ENCODE measurements at places on chromosomes 7 and 10.

DNA sequence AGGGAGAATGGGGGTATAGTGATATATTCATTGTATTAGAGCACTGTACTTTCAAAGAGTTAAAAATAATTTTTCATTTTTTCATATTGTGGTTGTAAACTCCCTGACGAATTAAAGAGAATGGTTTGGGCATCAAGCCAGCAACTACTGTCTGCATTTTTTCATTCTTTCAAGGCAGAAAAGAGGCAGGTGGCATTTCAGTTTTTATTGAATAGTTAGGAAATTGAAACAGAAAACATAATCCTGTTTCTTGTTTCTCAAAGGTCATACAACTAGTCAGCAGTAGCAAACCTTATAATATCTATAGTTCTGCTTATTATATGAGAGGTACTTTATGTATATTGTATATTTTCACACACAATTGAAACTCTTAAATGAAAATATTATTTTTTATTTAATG, 303.9 kb upstream of the KCND2 start:
- DNase-seq, result no peak

GRCh38 chr7:126495001-126495400, 757.7 kb downstream of the GRM8 start:
- DNase-seq, result no peak

DNA sequence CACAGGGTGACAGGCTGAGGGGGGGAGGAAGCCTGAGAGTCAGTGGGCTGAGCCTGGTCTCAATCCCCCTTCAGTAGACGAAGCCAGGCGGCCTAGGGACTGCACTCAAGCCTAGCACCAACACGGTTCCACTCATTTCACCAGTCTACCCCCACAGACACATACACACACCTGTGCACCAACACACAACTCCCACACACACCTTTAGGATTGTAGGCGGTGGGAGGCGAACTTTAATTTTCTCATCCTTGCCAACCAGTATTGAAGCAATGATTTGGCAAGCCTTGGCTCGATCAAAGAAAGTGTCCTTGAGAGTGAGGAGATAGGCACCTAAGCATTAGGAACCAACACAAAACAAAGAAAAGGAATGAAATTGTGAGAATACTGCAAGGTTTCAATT, 19.7 kb downstream of the POLR3A start:
- no peak for DNase-seq

DNA sequence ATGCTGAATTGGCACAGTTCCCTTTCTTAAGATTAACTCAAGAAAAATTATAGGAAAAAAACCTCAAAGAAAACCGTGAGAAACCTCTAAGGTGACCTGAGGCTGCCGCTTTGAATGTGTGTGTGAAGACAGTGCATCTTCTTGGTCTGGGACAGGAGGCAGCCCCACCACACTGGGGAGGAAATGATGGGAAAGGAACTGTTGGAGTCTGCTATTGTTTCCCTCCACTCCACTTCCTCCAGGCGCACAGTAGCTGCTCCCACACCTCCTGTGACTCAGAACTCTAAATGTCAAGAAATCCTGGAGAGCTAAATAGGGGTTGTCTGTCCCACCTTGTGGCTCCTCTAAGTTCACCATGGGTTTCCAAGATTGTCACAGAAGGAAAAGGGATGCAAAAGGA, 179.4 kb downstream of the PDE1C start:
- DNase-seq, result no peak

- DNase-seq, result no peak
Observed at GRCh38 chr7:70032649-70033048, 434.4 kb downstream of the AUTS2 start.

GRCh38 chr10:260819-261429, 125.7 kb downstream of the ZMYND11 start:
- no peak for DNase-seq

DNA sequence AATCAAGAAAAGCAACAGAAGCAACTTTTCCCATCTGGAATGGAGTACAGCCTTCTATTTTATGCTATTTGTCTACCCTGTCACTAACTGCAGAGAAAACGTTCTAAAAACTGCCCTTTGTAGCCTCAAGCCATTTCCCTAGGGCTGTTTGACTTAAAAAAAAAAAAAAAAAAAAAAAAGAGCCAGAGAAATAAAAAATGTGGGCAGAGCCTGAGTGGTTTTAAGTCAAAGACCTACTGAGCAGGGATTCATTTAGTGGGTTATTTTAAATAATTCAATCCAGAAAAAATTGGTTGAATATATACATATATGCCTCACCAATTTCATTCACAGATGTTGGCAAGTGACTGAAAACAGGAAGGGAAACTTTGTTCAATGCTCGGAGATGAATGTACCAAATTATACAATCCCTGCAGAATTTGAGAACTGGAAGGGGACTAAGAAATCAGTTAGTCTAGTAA, 75.2 kb downstream of the PPP1R3C start:
- no peak for DNase-seq

- no peak for DNase-seq
Observed at GRCh38 chr10:42780456-42780855, 2.1 kb upstream of the BMS1 start.

- no peak for DNase-seq
Observed at GRCh38 chr10:88064608-88065382, 201.4 kb downstream of the PTEN start.
